Urinary bladder (tissue), 4 donors: ENCODE measurements at places on chromosomes 1 and 21. TPM values are rescaled to one million over a fixed set of nuclear protein-coding genes. Genes with fewer than 3 reads are reported as not detected.

GRCh38 chr1:84300501-84300900 lies 1.0 kb upstream of the SAMD13 start:
- no peak for DNase-seq

DNA sequence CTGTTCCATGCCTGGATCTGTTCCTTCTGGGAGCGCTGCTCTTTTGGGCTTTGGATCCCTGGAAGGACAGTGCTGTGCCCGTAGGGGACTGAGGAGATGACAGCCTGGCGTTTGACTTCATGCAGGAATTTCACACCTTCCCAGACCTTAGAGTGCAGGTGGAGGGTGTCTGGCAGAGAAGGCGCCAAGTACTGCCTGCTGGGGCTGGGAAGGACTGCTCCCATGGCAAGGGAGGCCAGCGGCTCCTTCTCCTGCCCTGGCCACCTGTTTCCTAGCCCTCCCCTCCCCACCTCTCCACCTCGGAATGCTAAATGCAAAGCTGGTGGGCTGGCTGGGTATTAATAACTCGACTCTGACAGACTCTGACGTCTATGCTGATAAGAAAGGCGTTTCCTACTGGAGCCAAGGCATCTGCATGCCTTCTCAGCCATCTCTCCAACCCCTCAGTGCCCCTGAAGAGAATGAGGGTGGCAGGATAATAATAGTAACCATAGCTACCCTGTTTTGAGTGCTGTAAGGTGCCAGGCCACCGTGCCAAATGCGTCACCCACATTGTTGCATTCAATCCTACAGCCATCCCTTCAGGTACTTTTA lies 17.5 kb upstream of the PDIK1L start:
- no peak for DNase-seq

GRCh38 chr1:87478231-87478630 lies 149.6 kb downstream of the LMO4 start:
- no peak for DNase-seq

DNA sequence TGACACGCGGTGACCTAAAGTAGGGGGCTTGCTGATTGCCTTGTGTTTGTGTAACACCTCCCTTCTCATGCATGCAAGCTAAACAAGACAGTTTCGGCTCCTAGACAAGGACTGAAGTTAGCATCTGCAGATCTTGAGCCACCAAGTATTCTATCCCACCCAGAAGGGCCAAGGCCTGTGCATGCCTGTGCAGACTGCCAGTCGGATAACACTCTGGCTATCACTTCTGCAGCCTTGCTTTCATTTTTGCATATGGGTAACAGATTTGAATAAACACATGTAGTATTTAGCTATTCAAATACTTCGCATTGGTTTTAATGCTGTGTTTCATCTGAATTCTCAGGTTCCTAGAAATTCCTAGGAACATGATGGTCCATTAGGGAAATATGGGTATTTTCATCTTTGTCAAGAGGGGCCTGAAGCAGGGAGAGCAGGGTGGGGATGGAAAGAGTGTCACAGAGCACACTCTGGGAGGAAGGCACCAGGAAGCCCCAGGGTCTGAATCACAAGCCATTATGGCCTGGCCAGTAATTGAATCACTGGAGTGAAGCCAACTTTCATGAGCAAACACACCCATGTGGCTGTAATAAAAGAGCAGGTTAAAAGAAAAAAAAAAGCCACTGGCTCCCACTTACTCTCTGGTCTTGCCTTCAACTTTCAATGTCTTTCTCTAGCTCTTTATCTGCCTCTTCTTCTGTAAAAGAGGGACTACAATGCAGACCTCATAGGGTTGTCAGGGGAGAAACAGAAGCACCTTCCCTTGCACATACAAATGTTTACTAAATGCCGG lies 28.3 kb downstream of the GADD45A start:
- DNase-seq: peak; percentile 50

The OR2T6 gene
- polyA plus RNA-seq: not detected

The SOX13 gene
- 41.9 TPM for polyA plus RNA-seq

DNA sequence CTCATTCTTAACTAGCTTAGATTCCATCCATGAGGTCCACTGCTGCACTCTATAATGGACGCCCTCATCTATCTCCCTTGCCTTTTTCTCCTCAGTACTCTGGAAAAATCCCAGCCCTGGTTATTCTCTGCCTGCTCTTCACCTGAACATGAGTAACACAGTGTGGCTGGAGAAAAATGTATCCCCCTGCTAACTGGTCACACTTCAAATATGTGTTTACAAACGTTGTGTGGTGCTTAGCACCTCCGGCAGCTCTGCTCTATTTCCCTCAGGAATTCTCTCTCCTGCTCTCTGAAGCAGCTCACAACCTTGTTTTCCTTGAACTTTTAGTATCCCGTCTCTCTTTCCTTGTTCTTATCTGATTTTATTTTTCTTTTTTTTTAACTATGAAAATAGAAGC lies 4.1 kb downstream of the SCCPDH start:
- no peak for DNase-seq

DNA sequence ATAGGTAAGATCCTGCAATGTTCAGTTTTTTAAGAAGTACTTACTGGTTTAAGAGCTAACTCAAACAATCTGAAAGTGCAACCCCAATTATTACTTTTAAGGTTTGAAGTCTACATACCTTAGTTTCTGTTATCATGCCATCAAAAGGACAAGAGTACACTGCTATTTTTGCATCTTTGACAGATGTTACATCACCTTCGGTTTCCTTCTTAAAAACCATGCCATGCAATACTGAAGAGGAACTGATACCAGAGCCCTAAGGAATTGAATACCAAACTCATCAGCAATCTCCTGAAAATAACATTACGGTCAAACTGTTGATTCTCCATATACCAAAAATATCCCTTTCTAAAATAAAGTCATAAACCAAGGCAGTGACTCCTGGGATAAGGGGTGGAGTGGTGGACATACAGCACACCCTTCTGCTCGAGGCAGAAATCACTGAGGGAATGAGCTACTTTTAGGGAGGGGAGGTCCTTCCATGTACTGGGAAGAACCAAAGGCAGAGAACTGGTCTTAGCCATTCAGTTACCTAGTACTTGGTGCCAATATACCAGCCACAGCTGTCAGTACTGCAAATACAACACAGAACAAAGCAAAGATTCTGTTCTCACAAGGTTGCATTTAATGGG lies 8.5 kb downstream of the CCT8 start:
- no peak for DNase-seq

The ZFP69B gene
- polyA plus RNA-seq: 0.89 TPM

GRCh38 chr1:27621051-27621920 lies 13.7 kb downstream of the FGR start:
- DNase-seq: no peak

DNA sequence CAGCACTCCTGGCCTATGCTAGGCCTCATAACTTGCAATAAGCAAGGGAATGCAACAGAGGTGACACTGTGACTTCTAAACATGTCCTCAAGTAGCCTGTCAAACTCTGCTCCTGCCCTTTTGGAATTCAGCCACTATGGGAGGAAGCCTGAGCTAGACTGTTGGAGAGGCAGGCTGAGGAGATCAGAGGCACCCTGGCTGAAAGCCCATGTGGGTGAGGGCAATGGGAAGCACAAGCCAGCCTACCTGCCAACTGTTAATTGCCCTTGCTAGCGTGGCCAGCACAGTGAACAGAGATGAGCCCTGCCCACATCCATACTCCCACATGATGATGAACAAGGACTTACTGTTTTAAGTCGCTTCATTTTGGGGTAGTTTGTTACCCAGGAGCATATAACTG lies 17.7 kb downstream of the GNB1 start:
- DNase-seq: no peak

The OXCT2 gene
- polyA plus RNA-seq: 0.68 TPM

GRCh38 chr1:10489291-10490055 lies 14.7 kb downstream of the PEX14 start:
- DNase-seq: no peak

The ILDR2 gene
- 1.6 TPM for polyA plus RNA-seq

DNA sequence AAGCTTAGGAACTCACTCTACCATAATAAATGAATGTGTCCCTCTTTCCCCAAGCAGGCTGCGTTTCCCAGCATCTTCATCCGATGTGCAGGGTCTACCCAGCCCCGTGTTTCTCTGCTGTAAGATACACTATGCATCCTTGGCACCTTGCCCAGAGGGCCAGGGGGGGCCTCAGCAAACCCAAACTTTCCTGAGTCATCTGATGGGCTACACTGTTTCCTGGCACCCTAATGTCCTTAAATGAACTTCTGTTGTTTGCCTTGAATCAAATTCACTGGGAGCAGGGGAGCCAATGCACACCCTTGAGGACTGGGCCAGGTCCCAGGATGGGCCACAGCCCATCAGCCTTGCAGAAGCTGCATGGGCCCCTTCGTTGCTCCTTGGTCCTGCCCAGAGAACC lies 145.5 kb downstream of the IGSF21 start:
- no peak for DNase-seq

DNA sequence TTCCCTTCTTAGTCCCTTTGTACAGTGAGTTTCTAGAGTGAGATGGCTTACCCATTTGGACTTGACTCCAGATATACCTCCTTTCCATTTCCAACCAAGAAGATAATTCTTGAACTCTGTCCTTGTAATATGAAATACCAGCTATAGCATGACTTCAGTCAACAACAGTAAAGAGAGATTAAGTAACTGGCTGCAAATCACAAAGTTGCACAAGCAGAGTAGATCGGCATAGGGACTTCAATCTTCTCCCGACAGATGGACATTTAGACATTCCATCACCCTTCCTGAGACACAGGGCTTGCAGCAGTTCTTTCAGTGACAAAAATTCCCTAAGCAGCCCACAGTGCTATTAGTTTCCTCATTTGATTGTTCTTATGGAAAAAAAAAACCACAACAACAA lies 44.6 kb downstream of the JAK1 start:
- no peak for DNase-seq

The KRTAP12-2 gene
- polyA plus RNA-seq: not detected

GRCh38 chr1:215376544-215377264 lies 190.4 kb upstream of the KCTD3 start:
- no peak for DNase-seq

- DNase-seq: no peak
Measured at GRCh38 chr1:65109487-65109886, 38.5 kb upstream of the AK4 start.

DNA sequence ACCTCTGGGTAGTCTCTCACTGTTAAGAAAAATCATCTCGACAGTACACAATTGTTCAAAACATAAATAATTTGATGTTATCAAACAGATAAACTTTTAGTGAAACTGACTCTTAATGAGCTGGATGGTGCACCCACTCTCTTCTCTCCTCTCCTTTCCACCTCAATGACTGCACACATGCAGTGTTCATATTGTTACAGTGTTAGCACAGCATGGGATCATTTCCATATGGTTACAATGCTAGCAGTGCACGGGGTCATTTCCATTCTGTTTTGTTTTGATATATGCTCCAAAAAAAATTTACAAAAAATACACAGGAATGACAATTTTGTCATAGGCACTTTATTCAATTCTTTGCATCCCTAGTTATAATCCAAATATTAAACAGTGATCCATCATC lies 26.4 kb upstream of the RNF187 start:
- no peak for DNase-seq
